ENCODE measurements at places on chromosomes 2 and 18. TPM values are rescaled to one million over a fixed set of nuclear protein-coding genes. Genes with fewer than 3 reads are reported as not detected.
A peak's percentile ranks its signal among the peaks of the same experiment; 100 is the strongest.

- DNase-seq: peak; percentile 74
Observed at GRCh38 chr2:233061591-233062450, 1.7 kb downstream of the INPP5D start.

DNA sequence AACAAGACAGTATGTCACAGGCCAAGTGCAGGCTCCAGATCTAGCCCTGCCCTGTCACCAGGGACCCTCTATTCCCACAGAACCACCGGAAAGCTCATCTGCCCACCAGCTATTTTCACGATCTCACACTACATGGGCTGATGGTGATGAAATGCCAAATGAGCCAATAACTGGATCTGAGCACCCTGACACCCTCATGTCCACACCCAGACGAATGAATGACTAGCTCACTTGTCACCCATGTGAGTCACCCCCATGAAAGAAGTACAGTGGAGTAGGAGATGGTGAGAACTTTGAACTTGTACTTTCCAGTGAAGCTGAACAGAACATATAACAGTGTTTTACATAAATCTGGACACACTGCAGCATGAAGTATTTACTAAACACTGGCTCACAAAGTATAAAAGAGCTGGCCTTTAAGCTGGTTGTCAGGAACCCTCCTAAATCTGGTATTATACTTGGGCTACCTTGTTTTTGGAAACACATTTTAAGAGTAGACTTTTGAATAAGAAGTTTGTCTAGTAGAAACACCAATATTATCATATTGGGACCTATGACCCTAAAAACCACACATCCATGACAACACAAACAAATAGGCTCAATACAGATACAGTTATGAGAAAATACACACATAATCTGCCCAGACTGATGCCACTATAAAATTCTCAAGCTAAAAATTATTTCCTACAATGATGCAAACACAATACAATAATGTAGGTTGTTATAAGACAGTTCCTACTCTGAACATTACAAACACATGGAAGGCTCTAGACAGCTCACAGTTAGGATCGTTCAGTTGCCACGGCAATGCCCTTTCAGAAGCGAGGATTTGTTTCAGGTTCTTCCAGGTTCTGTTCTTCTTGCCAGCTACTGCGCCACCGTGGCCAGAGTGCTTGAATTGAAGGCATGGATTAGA lies 19.0 kb downstream of the INO80C start:
- peak; percentile 69 for DNase-seq

GRCh38 chr2:217795067-217795466 lies 207.7 kb downstream of the TNS1 start:
- no peak for DNase-seq

GRCh38 chr2:172554352-172555271 lies 1.3 kb upstream of the PDK1 start:
- DNase-seq: peak; percentile 39

GRCh38 chr18:31447530-31448191 lies at the start of gene DSG3:
TSS of gene DSG3 (plus strand) at chr18:31447741. CDS start at chr18:31447878, 137 bp downstream.
- DNase-seq: no peak

GRCh38 chr2:176490061-176490861 lies 221.0 kb downstream of the MTX2 start:
- no peak for DNase-seq

GRCh38 chr2:226943862-226944620 lies 108.2 kb downstream of the RHBDD1 start:
- no peak for DNase-seq

DNA sequence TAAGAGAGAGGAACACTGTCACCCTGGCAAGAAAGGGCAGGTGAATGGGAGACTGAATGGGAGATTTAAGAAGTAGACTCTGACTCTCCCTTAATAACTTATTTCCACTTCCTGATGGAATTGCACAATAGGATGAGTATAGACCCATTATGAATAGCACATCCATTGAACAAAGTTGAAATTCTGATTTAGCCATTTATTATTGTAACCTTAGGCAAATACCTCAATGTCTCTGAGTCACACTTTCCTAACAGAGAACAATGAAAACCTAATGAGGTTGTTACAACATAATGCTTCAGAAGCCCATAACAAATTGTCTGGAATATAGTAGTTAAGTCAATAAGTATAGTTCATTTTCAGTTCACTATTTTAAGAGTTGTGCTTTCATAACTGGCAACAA lies 78.9 kb downstream of the NRXN1 start:
- no peak for DNase-seq

DNA sequence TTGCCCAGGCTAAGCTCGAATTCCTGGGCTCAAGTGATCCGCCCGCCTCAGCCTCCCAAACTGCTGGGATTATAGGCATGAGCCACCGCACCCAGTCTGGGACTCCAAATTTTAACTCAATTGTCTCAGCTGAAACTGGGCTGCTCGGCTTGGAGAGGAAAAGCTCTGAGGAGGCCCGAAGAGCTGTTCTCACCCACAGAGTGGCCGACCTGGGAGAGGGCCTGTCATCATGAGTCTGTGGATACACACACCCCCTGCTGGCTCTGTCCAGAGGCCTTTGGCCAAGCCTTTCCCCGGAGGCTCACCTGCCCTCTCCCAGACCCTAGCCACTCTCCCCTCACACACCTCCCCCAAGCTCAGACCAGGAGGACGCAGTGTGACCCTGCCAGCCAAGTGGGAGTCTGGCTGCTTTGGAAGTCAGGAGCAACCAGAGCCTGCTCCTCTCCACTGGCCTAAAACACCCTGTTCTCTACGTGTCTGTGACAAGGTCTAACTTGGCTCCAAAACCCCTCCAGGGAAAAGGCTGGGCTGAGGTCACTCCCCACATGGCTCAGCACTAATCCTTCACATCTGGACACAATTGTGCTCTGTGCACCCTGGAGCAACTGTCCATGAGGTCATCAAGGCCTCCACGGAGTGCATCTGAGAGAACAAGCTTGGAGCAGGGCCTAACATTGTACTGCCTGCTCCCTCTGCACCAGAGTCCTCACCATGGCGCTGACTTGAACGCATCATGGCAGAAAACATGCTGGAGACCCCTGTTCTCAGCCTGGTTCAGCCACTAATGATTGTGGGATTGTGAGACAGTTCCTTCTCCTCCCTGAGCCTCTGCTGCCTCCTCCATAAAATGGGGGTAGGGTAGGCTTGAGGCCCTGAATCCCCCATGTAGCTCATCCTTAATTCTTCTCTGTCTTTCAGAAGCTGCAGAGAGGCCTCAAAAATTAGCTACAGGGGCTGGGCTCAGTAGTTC lies 49.9 kb upstream of the RAB6C start:
- DNase-seq: no peak

- DNase-seq: no peak
Observed at GRCh38 chr2:147924647-147925046, 79.8 kb downstream of the ACVR2A start.

DNA sequence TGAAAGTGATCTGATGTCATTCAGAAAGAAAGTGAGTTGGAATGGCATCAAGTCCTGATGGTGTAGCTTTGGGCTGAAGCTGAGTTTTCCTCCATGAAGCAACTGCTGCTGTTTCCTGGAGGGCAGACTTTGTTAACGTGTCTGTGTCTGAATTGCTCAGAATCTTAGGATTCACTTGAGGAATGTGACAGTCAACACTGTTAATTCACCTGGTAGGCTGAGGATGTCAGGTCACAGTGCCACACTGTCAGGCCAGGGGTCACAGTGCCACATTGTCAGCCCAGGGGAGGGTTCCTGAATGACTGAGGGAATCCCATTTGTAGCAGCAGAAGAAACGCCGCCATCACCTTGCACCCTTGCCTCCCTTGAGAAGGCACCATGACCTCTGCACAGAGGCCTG lies 39.4 kb downstream of the LYPD6B start:
- DNase-seq: no peak

The LYPD6B gene
- not detected for total RNA-seq

The CYBRD1 gene
- 0.79 TPM for total RNA-seq

The UGT1A7 gene
- total RNA-seq: not detected

The RAX gene
- not detected for total RNA-seq

Data from activated CD8-positive, alpha-beta T cell treated with anti-CD3 and anti-CD28 coated beads for 36 hours (primary cell).